ENCODE measurements at places on chromosomes 12 and 14. TPM values are rescaled to one million over a fixed set of nuclear protein-coding genes. Genes with fewer than 3 reads are reported as not detected.
A peak's percentile ranks its signal among the peaks of the same experiment; 100 is the strongest.

DNA sequence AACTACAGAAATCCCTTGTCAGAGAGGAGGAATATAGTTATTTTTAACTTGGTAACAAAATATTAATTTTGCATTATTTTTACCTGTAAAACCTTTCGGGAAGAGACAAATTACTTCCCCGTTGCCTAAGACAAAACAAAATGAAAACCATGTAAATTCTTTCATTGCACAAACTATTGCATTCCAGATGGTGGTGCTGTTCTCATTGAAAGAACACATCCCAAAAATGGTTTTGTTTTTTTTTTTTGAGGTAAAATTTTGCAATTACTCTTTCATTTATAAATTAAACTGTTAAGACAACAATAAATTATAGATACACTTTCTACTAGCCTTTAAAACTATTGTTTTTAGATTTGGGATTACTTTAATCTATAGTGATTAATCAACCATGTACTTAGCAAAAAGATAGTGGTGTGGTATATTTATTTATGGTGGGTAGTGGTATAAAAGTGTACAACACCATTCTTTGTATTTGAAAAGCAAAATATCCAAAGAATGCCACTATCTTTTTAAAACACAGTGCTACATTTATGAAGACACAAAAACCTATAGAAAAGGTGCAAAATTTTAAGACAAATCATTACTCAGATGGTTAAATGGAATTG is 115.5 kb downstream of the SLC38A1 start:
- no peak for DNase-seq

DNA sequence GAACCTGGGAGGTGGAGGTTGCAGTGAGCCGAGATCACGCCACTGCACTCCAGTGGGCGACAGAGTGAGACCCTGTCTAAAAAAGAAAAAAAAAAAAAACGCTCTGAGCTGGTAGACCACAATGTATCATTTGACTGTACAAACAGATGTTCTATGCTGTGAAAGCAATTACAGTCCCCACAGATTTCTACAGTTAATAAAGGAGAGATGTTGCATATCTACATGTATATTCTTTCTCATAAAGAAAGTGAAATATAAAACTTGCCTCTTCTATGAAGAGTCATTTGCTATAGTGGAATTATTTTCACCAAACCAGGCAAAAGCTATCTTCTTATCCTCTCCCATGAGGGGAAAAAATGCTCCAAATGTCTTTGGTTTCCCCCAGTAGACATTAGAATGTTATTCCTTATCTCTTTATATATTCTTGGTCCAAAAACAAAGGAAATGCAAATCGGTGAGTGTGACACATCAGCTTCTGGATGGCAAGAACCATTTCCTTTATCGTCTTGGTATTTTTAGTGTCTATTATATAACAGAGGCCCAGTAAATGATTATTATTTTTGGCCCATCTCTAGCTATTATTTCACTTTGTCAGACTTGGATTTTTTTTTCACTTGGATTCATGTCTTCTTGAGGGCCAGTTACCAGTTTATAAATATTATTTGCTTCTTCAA is 230.4 kb downstream of the SSPN start:
- no peak for DNase-seq

- no peak for DNase-seq
Observed at GRCh38 chr14:68097727-68098126, 278.1 kb downstream of the RAD51B start.

DNA sequence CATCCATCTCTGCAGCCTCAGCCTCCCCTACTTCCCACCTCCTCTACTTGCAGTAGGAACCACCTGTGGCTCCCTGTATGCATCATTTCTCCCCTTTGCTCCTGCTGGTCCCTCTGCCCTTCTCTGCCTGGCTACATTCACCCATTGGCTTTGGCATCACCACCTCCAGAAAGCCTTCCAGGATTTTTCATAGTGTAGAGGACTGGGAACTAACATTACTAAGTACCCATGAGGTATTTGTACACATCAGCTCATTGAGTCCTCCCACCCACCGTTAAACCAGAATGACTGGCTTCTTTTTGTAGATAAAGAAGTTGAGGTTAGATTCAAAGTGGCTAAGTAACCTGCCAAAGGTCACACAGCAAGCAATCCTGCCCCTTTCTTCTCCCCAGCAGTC is 17.1 kb downstream of the SYNE3 start:
- DNase-seq: no peak

PIWIL1 gene
- not detected for polyA plus RNA-seq

ACOT2 gene
- 0.15 TPM for polyA plus RNA-seq

GRCh38 chr12:51369581-51369980 is 21.6 kb downstream of the GALNT6 start:
- no peak for DNase-seq

DNA sequence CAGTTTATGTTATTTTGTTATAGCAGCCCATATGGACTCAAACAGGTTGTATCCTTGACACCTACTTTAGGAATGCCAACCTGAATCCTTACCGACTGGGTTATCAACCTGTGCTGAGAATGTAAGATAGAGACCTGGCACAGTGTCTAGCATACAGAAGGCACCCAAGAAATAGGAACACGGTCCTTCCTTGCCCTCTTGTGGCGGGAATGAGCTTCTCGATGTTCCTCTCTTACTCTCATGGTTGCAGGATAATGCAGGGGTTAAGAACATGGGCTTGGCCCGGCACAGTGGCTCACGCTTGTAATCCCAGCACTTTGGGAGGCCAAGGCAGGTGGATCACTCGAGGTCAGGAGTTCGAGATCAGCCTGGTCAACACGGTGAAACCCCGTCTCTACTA is 6.5 kb downstream of the C12orf43 start:
- no peak for DNase-seq

C3AR1 gene
- 5.3 TPM for polyA plus RNA-seq

- DNase-seq: no peak
Observed at GRCh38 chr12:83573671-83574070, 887.0 kb downstream of the TMTC2 start.

DNA sequence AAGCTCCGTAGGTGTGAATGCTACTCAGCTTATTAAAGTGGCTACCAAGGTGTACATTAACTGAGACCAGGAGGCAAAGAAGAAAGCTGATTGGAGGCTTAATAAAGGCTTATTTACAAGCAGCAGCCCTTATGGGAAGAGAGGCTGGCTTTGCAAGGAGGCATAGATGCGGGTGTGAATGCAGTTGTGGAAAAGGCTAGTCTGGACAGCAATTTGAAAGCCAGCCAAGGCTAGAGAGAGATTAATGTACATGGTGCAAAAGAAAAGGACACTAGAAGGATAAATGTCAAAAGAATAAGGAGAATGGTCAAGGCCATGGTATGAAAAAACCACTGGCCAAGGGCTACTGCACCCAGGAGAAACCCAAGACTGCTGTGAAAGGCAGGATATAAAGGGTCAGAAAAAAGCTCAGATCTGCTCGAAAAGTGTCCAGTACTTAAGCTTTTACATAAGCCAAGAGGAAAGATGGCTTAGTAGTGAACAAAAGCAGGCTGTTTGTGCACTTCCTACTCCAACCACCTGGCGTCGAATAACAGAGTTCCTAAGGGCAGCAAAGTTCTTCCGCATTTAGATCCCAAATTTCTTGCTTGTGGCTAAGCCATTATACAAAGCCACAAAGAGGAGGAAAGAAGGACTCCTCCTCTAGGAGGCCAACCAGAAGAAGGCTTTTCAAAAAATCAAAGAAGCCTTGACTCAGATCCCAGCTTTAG is 24.0 kb downstream of the KLRK1 start:
- peak; percentile 64 for DNase-seq

AMIGO2 gene
- polyA plus RNA-seq: 2.5 TPM

GRCh38 chr12:46377678-46378077 is 5.1 kb upstream of the SLC38A2 start:
- peak; percentile 41 for DNase-seq

DNA sequence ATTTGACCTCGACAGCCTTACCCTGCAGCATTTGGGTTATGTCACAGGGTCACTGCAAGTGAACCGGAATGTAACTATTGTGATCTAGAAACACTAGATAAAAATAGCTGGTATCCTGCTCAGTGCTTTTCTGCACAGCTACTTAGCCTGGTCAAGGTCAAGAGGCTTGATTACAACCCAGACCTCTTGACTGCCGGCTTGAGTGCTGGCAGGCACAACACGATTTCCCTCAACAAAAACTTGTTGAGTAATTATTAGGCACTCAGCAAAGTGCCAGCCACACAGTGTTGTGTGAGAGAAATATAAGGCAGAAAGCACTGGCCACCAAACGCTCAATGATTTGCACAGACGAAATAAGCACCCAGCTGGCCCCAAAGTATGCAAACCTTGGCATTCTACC is 156.7 kb downstream of the NUAK1 start:
- DNase-seq: no peak

SERPINA10 gene
- polyA plus RNA-seq: not detected

PTPRR gene
- 10.3 TPM for polyA plus RNA-seq

RNF212B gene
- polyA plus RNA-seq: 0.08 TPM

DNA sequence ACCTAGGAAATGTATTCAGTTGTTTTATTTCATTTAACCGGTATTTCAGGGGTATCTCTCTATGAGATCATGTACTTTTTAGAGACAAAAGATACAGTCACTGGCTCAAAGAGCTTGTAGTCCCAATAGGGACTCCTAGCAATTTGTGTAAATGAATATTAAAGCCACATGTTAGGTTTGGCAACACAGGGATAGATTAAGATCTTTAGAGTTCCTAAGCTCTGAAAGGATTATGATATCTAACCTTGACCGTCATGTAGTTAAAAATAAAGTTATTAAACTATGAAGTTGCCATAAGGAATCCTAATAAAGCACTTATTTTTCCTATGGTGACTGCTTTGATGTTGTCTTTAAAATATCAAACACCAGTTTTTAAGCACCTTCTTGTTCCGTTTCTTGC is 100.4 kb upstream of the FGD4 start:
- no peak for DNase-seq

GRCh38 chr14:77195766-77196165 is 14.2 kb downstream of the TMEM63C start:
- DNase-seq: no peak

RDH5 gene
- 1.2 TPM for polyA plus RNA-seq

GRCh38 chr14:100384819-100385813 is 62.0 kb downstream of the SLC25A47 start:
- no peak for DNase-seq

GRCh38 chr14:78875049-78875448 is 704.9 kb downstream of the NRXN3 start:
- no peak for DNase-seq

GRCh38 chr12:127677537-127678131 is 589.3 kb upstream of the TMEM132C start:
- DNase-seq: peak; percentile 43

FOXG1 gene
- 1.3 TPM for polyA plus RNA-seq

GRCh38 chr14:66804141-66804540 is 296.2 kb downstream of the GPHN start:
- DNase-seq: no peak

KERA gene
- polyA plus RNA-seq: not detected

PRIM1 gene
- polyA plus RNA-seq: 109 TPM

GRCh38 chr12:44385964-44386363 is 490.2 kb downstream of the NELL2 start:
- DNase-seq: no peak

IL31 gene
- polyA plus RNA-seq: not detected

DNA sequence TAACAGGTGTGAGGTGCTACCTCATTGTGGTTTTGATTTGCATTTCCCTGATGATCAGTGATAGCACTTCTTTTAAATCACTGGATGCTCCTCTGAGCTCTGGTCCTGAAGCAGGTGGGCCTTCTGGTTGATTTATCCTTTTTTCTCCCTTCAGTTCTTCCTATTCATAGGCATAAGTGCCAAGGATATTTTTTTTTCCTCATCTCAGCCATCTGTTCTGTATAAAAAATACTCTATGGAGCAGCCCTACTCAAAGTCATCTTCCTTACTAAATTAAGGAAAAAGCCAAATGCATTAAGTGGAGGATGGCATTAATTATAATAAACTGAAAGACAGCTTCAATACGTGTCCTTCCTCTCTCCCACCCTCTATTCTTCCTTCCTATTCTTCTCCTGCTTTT is 18.4 kb downstream of the SPIC start:
- DNase-seq: no peak

- DNase-seq: no peak
Observed at GRCh38 chr12:55696796-55697462, 10.8 kb downstream of the ITGA7 start.

DNA sequence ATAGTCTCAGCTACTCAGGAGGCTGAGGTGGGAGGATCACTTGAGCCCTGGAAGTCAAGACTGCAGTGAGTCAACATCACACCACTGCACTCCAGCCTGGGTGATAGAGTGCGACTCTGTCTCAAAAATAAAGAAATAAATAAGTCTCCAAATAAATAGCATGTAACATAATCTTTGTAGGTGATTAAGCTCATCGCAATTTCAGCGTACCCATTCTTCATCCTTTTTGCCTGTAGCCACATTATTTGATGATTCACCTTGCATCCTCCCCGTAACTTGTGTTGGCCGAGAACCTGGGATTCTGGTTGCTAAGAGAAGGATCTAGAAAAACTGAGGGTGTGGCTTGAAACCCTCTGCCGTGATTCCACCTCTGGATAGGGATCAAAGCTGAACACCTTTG is 115.1 kb downstream of the GALC start:
- no peak for DNase-seq

STX2 gene
- 30.3 TPM for polyA plus RNA-seq

- no peak for DNase-seq
Observed at GRCh38 chr14:102197317-102197853, 57.7 kb downstream of the WDR20 start.

- no peak for DNase-seq
Observed at GRCh38 chr14:68820536-68820935, 27.7 kb upstream of the ZFP36L1 start.

DNA sequence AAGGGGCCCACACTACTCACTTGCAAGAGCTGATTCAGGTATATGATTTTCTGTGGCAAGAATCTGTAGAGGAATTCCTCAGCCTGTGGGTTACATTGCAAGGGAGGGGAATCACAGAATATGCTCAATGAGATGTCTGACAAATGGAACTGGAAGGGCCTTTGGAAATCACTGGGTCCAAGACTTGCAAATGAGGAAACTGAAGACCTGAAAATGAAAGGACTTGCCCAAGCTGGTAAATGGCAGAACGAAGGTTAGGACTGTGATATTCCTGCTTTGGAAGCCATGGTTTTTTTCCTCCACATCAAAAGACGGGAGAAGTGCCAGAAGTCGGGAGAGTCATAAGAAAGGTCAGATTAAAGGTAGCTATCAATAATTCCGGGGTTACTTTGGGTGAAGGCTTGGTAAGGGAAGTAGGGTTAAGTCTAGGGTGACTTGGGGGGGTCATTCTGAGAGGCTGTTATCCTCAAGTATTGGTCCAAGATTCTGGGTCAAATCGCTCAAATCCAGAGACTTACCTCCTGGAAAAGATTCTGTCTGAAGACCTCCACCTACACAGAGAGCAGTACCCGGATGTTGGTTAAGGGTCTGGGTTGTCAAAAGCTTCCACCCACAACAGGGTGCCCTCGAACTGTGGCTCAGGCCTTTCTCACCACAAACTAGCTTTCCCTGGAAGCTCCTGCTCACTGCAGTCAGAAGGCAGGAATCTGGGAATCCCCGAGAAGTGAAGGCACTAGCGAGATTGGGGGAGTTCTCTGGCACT is 539 bp downstream of the PSME2 start:
- no peak for DNase-seq

RPGRIP1 gene
- polyA plus RNA-seq: 0.57 TPM

RNASE7 gene
- not detected for polyA plus RNA-seq

GRCh38 chr12:72191761-72192160 is 80.4 kb upstream of the TRHDE start:
- no peak for DNase-seq

GRCh38 chr12:77256956-77257355 is 191.6 kb upstream of the E2F7 start:
- DNase-seq: no peak

GRCh38 chr12:43316520-43316919 is 235.5 kb downstream of the ADAMTS20 start:
- no peak for DNase-seq
